SJSA1 (cell line): ENCODE measurements at places on chromosomes 5 and 9.

DNA sequence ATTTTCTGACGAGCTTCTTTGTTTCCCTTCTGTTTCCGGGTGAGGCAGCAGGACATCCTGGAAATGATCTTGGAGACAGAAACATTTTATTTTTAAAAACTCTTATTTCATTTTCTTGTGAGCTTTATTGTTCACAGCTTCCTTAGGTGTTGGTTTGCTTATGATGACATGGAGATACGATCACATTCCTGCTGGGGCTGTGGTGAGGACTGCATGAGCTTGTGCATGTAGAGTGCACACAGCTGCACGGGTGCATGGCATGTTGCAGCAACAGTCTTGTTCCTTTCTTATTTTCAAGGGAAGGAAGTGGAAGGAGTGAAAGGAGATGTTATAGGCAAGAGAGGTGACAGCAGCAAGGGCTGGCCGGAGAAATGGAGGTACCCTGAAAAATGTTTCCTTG lies 1.2 kb downstream of the BTNL8 start:
- no peaks in the 10 kb centered on the region for H3K4me1 ChIP-seq
- H3K36me3 ChIP-seq = no peaks in the 10 kb centered on the region
- H3K4me3 ChIP-seq = no peak overlapping the region
- DNase-seq = no peak

DNA sequence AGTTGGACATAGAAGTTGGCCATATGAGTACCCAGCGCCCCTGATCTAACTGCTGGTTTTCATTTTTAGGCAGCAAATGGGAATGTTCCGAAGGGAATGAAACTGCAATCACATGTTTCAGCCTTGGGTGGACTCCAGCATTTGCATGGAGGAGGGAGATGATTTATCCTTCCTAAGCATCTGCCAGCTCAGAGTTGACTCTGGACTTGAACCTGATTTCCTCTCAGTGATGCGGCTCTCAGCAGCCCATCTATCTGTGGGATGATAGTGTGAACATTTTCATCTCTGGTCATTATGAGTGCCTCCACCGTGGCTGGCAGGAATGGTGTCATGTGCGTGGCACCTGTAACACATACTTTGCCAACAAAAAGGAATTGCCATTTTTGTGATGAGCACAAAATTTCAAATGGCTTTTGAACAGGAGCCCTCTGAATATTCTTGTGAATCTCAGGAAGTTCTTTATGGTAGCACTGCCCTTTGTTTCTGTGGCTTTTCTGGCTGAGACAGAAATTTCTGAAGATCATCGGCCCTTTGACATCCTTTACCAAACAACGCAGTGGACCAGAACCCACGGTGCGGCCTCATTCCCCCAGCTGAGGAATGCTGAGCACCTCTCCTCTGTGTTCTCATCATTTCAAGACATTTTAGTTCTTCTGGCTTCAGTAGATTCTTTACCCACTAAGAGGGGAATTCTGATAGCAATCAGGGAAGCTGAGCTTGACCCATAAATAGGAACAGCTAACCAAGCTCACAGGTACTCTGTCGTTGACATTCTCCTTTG lies 28.5 kb downstream of the FUBP3 start:
- H3K27me3 ChIP-seq = no peaks in the 10 kb centered on the region
- no peak for DNase-seq
- H3K4me3 ChIP-seq = no peak overlapping the region
- peaks cover 43% of the 10 kb centered on the region for H3K36me3 ChIP-seq
- no peaks in the 10 kb centered on the region for H3K4me1 ChIP-seq

- no peak overlapping the region for H3K27ac ChIP-seq
- H3K4me3 ChIP-seq = no peak overlapping the region
- no peak for DNase-seq
- no peaks in the 10 kb centered on the region for H3K4me1 ChIP-seq
Measured at GRCh38 chr5:2135833-2136232, 253.1 kb upstream of the IRX4 start.

- H3K36me3 ChIP-seq = peaks cover 3% of the 10 kb centered on the region; the same call in 1 of the 2 replicates
- no peak overlapping the region for H3K27ac ChIP-seq
- no peak overlapping the region for H3K4me3 ChIP-seq
Measured at GRCh38 chr9:19130436-19130835, 3.1 kb upstream of the PLIN2 start.

- H3K4me1 ChIP-seq = peaks cover 4% of the 10 kb centered on the region; the same call in 1 of the 2 replicates
- H3K36me3 ChIP-seq = peaks cover 10% of the 10 kb centered on the region
- no peak overlapping the region for H3K4me3 ChIP-seq
- no peaks in the 10 kb centered on the region for H3K27me3 ChIP-seq
- DNase-seq = no peak
- no peak overlapping the region for H3K27ac ChIP-seq
Measured at GRCh38 chr9:127781806-127782205, 3.3 kb upstream of the SH2D3C start.
